ENCODE measurements at places on chromosomes 2 and 18.

DNA sequence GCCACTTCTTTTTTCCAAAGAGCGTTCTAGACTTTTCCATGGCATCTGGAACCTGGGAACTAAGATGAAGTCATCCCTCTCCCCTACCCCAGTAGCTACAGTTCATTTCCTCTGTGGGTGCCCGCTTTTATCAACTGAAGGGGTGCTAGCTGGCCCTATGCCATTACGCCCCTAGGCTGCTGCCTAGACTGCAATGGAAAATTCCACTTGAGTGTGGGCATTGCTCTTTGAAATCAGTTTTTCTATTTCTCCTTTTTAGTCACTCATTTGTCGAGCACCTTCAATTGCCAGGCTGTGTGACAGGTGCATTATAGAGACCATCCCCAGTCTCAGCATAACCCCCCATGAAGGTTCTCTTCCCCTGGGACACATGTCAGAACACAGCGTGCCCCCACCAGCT is 7.3 kb downstream of the TEX51 start:
- no peak for DNase-seq

- DNase-seq = no peak
These were observed 69.3 kb downstream of the HDAC4 start for GRCh38 chr2:239331560-239331959.

GRCh38 chr18:56330366-56331110 is 307.9 kb downstream of the TXNL1 start:
- no peak for DNase-seq

DNA sequence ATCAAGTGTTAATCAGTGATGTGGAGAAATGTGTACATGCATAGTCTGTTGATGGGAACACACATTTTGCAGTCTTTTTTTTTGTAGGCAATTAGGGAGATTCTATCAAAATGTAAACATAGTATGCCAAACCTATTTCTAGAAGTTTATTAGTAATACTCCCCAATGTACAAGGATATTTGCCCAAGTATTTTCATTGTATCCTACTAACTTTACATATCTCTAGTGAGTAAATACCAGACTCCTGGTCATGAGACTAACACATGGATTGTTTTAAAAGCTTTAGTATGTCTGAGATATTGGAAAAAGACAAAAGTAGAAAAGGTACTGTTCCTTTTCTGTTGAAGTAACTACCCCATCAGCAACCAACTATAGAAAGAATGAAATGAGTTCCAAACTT is 513.0 kb downstream of the PTPRM start:
- DNase-seq = no peak

DNA sequence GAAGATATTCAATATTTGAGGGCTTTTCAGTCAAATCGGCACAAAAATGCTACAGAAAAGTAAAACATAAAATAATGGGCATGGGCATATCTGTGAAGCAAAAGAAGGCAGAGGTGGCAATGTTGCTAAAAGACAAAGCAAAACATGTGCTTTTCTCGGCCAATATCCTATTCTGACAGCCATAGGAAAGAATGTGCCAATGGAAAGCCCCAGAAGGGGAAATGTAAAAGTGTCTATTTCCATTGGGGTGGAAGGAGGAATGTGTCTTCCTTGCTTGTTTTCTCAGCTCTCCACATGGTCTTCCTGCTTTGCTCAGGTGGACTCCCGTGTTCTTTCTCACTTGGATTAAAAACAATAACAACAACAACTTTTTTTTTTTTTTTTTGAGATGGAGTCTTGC is 13.7 kb upstream of the PER2 start:
- no peak for DNase-seq

DNA sequence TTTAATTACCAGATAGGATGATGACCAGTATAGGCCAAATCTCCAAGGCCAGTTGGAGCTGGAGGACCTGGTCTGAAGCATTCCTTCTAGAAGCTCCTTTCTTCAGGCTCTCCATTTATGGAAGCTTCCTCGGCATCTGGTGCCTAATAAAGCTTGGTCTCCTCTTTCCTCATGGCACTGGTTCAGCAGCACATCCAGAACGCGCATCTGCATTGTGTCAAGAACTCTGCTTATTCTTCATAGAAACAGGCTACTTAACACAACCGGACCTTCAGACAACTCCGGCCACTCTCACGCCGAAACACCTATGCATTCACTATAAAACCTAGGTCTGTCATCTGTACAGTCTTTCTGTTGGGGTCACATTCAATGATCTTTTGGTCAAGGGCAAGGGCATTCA is 99.8 kb downstream of the COL6A3 start:
- DNase-seq = no peak

DNA sequence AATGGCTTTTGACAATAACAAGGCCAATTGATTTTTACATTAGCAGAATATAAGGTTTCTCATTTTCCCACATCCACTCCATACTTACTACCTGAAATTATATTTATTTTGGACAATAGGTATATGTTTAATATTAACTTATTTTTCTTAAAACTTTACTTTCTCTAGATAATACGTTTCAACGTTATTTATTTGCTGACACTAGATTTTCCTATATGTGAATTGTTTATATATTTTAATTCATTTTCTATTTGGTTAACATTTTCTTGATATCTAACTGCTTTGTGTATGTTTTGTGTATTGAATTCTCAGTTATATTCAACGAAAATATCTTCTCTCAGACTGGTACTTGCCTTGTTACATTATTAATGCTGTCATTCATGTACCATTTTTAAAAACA is 199.9 kb upstream of the TMEFF2 start:
- no peak for DNase-seq

Data from stimulated activated CD4-positive, alpha-beta T cell treated with anti-CD3 and anti-CD28 coated beads, Interleukin-15, amount 100 ng/mL, for 1 hour (primary cell).